Hematopoietic multipotent progenitor cell treated with erythropoietin and hydrocortisone succinate and interleukin-3 and kit ligand, for 15 days (in vitro differentiated cells): ENCODE measurements at places on chromosomes 2 and 18.

- no peak for DNase-seq
These were observed 37.9 kb downstream of the SS18 start for GRCh38 chr18:26052505-26052904.

GRCh38 chr2:217990389-217990788 lies 12.4 kb downstream of the TNS1 start:
- no peak for DNase-seq

- no peak for DNase-seq
These were observed 8.5 kb downstream of the MEIS1 start for GRCh38 chr2:66443186-66443978.

- no peak for DNase-seq
These were observed 13.1 kb upstream of the TNS1 start for GRCh38 chr2:218015586-218016521.

DNA sequence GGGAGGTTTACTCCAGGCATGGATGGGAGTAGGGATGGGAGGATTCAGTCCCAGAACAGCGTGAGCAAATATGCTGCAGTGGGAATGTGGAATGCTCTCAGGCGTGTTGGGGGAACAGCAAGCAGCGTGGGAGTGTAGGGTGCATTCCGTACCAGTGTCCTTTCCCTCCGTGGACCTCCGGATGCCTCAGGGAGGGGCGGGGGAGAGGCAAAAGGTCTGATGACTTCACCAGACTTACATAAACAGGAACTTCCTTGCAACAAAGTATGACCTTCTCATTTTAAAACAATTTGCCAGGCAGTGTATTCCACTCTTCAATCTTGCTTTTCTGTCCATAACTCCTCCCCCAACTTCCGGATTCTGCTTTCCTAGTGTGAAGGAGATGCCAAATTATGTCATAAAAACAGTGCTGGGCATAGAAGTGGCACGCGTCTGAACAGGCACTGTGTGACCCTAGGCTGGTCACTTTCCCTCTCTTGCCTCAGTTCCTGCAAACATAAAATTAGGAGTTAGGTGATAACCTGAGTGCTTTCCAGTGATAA lies 36.9 kb downstream of the RPL37A start:
- DNase-seq, result no peak

GRCh38 chr2:149559341-149560068 lies 28.1 kb downstream of the MMADHC start:
- no peak for DNase-seq

GRCh38 chr2:154195644-154196195 lies 324.0 kb downstream of the GALNT13 start:
- no peak for DNase-seq

DNA sequence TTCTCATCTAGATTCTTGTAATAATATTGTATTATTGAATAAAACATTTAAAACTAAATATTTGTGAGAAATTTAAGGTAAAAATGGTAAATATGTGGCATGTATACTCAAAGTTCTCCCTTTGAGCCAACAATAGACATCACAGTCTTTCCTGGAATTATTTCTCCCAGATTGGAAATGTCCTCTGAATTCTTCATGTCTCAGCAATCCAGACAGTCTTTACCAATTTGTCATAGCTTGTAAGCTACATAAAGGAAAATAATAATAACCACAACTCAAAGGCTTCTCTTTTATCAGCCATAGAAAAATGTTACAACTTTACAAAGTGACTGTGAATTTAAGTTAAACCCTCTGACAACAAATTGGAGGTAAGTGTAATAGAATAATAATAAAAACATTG lies 784.9 kb downstream of the EPHA4 start:
- DNase-seq, result no peak

GRCh38 chr2:13508671-13509070 lies 791.9 kb downstream of the TRIB2 start:
- no peak for DNase-seq

- no peak for DNase-seq
These were observed 90.9 kb downstream of the GPD2 start for GRCh38 chr2:156526950-156527636.

GRCh38 chr2:191019376-191019775 lies 5.4 kb upstream of the STAT1 start:
- no peak for DNase-seq

- no peak for DNase-seq
These were observed 250.2 kb downstream of the OTX1 start for GRCh38 chr2:63300835-63301234.

GRCh38 chr2:7594211-7594610 lies 677.0 kb downstream of the RNF144A start:
- DNase-seq, result no peak

DNA sequence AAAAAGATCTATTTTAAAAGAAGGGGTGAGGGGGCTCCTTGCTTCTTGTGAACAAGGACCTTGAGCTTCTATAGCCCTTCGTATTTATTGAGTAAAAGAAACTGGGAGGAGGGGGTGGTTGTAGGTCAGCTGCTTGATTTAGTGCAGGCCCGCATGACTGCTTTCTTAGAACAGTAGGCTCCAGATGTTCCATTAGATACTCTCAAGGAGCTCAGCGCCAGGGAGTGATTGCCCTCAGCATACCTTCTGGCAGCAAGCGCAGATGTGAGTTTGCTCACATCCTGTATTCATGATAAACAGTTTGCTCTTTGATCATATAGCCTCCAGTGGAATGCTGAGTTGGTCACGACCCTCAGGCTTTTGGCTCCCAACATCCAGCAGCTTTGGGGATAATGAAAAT lies 108.9 kb upstream of the XPO1 start:
- no peak for DNase-seq

GRCh38 chr2:231030725-231031124 lies 6.6 kb upstream of the C2orf72 start:
- no peak for DNase-seq
